ENCODE measurements at places on chromosomes 3 and 15.

DNA sequence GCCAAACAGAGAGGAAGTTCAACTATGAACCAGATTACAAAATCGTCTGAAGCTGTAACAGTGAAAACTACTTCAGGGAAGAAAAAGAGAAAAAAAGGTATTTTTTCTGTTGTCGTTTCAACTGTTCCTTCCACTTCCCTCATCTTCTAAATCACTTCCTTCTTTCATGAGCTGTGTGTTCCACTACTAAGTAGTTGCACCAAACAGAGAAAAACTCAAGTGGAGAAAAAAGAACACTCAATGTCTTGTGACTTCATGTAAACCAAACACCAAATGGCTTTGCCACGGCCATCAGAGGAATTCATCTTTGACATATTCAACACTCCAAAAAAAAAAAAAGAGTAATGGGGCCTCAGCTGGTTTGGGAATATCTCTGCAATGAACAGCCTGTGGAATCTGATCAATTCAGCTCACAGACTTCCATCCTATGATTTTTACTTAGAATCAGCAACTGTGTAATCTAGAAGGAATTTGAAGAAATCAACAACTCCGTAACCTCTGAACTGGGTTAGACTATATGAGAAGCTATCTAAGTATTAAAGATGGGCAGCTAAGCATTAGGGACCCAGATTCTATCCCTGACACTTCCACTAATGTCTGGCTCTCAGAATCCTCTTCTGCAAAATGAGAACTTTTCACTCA is 47.5 kb upstream of the RNF7 start:
- no peak for DNase-seq

DNA sequence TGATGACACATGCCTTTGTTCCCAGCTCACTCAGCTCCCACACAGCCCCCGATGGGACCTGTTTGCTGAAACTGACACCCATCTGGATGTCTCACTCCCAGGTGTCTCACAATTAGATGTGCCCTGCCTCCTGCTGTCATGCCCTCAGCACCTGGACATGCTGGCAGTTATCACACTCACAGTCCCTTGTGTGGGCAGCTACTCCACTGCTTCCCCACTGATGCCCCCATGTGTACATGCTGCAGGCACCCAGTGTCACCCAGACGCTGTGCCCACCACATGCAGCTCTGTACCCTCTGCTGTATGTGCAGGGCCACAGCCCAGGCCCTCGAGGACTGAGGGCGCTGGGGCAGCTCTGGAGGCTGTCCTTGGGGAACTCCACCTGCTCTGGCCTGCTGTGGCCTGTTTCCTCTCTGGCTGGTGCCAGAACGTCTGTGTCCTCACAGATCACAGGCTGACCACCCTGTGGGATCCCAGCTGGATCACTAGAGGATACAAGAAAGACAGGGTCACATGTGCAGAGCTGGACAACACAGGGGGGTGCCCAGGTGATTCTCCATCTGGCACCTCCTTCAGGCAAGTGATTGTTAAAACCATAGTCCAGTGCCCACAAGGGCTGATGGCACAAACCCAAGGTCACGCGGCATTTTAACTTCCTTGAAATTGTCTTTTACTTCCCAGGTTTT is 14.0 kb downstream of the C3orf22 start:
- DNase-seq = peak; percentile 16

GRCh38 chr3:70281663-70282062 is 30.8 kb downstream of the MDFIC2 start:
- no peak for DNase-seq

- DNase-seq = no peak
Measured at GRCh38 chr15:59384507-59384906, 11.8 kb upstream of the MYO1E start.

DNA sequence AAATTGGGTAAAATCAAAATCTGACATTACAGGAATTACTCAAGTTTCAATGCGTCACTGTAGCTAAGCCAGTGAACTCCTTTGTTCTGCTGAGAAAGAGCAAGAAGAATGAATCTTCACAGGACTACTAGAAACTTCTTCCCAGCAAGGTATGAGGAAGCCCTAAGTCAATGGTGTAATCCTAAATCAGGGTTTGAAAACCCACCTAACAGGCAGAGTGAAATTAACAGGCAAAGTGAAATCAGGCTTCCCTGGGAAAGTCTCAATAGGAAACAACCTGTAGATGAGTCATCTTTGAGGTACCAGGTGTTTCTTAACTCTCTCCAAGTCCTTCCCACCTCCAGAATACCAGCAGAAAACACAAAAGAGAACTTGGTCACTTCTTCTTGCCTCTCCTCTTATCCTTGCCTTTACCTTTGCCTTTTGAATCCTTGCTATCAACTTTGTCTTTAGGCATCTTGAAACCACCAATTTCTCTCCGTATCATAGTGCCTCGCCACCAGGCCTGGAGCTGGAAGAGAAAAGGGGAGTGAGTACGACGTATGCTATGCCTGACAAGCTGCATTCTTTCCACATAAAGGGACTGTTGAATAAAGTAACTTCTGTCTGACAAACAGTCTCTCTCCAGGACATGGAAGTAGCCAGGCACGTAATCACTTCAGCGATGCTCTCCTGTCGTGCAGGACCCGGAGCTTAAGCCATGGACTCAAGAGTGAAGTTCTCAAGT is 60.6 kb upstream of the RPL35A start:
- no peak for DNase-seq

- DNase-seq = no peak
Measured at GRCh38 chr3:10529809-10530208, 24.4 kb upstream of the ATP2B2 start.

DNA sequence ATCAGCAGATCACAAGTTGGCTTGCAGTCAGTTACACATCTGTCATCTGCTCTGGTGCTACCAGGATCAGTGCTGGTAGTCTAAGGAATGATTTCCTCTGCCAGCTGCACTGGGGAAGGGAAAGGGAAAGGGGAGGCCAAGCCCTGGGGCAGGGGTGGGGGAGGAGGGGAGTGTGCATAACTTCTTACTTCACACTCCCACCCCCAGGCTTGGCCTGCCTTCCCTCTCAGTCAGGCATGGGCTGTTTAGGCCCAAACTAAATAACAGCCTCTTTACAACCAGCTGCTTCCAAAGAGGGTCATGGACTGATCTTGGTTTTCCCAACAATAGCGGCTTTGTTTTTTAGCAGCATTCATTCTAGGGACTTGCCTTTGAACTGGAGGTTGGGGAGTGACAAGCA is 86.1 kb upstream of the PSMD6 start:
- peak; percentile 6 for DNase-seq

GRCh38 chr3:106728315-106729098 is 648.7 kb upstream of the CCDC54 start:
- no peak for DNase-seq

DNA sequence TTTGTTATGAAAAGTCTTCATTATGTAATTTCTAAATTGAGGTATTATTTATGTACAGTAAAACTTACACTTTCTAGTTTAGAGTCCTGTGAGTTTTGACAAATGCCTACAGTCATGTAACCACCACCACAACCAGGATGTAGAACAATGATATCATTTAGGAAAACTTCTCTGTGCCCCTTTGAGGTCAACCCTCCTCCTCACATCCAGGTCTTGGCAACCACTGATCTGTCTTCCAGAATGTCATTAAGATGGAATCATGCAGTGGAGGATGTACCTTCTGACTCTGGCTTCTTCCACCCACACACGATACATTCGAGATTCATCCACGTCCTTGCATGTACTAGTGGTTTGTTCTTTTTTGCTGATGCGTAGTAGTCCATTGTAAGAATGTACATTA is 23.2 kb downstream of the MINAR1 start:
- no peak for DNase-seq

DNA sequence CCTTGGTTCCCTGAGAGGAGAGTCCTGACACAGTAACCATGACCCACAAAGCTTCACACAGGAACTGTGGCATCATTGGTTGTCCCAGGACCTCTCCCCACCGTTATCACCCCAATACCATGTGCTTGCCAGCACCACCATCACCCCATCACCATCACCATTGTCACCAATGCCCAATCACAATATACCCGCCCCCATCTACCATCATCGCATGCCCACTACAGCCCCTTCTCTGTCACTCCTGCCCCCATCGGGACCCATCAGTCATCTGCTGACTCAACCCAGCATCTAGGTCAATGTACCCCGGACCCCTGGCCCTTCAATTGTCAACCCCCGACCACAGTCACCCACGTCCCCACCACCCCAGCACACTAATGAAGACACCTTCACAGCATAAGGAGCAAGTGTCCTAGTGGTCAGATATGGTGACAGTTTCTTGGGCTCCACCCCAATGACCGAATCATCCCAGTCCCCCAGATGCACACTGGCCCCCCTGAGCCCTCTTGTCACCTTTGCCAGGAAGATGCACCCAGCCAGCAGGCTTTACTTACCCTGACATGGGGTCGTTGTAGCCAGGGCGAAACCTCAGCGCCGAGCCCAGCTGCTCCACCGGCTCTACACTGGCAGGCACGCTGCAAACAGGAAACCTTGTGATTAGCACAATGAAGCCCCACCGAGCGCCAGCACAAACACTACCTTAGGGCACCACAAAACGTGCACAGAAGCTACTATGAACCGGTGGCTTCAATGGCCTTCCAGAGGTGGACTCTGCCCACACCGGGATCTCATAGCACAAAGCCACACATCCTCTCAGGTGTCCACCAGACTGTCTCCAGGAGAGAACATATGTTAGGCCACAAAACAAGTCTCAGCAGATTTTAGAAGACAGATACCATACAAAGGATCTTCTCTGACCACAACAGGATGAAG is 25.1 kb downstream of the SHISA5 start:
- DNase-seq = no peak

DNA sequence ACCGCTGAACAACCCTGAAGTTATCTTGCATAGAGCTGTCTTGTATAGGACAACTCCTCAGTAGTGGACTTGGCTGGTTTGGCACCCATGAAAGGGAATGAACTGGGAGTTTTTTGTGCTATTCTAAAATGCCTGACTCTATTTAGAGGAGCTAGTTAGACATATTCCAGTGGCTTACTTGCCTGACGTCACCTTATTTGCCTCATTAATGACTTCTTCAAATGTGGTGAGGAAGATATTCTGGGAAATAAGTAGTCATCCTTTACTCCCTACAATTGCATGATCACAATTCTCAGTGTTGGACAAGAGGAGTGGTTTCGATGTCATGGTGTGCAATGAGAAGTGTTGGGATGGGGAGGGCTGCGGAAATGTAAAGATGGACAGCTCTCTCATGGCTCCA is 509.2 kb upstream of the MDFIC2 start:
- no peak for DNase-seq

GRCh38 chr3:15319575-15319974 is 12.8 kb downstream of the SH3BP5 start:
- DNase-seq = no peak

GRCh38 chr15:39079296-39079847 is 501.5 kb upstream of the THBS1 start:
- DNase-seq = no peak

DNA sequence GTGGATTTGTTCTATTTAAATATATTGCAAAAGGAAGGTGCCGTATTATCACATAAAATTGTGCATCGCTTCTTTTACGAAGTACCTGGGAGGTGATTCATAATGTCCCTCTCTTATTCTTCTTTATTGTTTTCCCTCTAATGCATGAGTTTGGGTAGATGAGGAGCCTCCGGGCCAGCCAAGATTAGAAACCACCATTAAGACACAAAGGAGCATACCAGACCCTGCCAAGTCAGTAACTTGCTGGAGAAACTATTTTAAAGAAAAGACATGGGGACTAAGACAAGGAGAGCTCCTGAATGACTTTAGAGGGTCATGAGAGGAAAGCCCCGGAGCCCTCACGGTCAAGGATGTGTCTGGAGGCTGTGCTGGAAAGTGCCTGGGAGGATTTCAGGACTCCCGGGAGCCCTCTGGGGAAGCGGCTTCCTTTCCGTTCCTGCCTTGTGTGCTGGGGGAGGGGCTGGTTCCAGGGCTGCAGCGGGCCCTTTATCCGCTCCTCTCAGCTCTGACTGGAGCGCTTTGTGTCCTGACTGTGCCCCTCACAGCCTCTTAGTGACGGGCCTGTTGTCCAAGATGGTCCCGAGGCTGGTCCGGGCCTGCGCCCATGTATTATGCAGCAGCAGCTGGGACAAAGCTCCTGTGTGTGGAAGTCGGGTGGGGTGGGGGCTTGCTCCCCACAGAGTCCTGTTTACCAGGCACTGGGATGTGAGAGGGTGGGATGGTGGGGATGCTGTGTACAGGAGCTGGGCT is 35.7 kb downstream of the CORO2B start:
- no peak for DNase-seq

DNA sequence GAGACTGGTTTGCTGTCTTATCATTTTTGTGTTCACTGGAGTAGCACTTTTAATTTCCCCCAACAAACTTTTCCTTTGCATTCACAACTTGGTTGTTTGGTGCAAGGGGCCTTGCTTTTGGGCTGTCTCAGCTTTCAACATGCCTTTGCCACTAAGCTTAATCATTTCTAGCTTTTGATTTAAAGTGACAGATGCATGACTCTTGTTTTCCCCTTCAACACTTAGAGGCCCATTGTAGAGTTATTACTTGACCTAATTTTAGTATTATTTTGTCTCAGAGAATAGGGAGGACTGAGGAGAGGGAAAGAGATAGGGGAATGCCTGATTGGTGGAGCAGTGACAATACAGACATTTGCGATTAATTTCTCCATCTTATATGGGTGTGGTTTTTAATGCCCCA is 340.1 kb upstream of the MANF start:
- DNase-seq = no peak
